ENCODE measurements at places on chromosomes 4 and X. TPM values are rescaled to one million over a fixed set of nuclear protein-coding genes. Genes with fewer than 3 reads are reported as not detected.

DNA sequence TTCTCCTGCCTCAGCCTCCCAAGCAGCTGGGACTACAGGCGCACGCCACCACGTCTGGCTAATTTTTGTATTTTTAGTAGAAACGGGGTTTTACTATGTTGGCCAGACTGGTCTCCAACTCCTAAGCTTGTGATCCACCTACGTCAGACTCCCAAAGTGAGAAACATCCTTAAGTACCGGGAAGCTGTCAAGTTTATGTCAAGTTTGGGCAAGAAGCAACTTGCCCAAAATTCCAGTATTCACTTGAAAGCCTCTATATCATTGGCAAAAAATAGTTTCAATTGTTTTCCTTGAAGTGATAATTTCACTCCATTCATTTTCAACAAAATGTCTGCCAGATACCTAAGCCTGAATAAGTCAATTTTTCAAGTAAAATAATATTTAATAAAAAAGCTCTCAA, 370.0 kb downstream of the FBXO8 start:
- no peak for DNase-seq

DNA sequence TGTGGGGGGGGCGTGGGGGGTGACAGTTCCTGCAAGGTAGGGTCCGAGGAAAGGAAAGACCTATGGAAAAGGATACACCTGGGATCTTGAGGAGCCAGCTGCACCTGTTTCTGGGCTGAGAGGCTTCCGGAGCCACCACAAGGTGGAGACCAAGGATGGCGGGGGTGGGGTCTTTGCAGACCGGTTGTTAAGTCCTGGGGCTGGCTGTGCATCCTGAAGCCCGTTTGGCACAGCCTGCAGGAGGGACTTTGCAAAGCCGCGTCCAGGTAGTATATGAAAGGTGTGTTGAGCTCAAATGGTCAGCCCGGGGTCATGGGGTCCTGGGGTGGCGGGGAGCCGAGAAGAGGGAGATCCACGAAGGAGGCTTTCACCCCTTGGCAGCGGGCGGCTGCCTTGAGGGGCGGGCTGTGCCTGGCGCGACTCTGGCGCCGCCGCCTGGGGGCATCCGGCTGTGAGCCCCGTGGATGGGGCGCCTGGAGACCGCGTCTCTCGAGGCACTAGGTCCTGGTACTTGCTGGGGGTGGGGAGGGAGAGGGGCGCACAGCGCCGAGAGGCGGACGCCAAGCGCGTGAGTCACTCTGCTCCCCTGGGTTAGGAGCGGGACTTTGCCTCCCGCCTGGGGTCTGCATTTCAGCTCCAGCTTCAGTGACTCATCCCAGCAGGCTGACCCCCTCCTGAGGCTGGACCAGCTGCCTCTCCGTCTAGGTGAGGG, 58.2 kb upstream of the DYNLT3 start:
- no peak for DNase-seq

DNA sequence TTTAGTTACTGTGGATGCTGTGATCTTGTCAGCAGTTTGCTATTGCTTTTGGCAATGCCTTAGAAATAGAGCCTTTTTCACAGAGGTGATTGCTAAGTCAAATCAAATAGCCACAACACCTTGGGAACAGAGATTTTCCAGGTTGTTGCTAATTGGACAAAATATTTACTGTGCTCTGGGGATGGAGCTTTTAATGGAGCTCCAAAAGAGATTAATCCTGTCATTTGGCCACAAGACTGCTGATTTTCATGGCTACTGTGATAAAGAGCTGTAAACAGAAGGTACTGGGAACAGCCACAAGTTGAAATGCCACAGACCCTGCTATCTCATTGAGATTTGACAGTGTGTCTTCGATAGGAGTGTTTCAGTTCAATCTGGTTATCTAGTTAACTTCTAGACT, 1715.2 kb upstream of the ADGRL3 start:
- DNase-seq = no peak

DNA sequence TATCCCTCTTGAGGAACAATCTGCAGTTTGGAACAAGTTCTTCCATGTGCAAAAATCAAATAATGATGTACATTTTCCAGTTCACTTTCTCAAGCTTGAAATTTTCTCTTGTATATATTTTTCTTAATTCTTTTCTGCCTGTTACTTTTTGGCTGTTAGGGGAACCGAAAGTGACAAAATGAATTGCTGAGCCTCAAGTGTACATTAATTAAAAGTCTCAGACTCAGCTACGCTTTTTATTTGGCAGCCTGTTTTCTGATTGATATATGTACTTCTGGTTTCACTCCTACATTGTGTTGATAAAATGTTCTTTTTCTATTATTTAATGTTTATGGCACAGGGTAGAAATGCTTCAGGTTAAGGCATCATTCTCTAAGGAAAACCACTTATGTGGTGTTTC, 999.5 kb downstream of the PDHA2 start:
- no peak for DNase-seq

- no peak for DNase-seq
These were observed 11.0 kb upstream of the SH3TC1 start for GRCh38 chr4:8188085-8188484.

DNA sequence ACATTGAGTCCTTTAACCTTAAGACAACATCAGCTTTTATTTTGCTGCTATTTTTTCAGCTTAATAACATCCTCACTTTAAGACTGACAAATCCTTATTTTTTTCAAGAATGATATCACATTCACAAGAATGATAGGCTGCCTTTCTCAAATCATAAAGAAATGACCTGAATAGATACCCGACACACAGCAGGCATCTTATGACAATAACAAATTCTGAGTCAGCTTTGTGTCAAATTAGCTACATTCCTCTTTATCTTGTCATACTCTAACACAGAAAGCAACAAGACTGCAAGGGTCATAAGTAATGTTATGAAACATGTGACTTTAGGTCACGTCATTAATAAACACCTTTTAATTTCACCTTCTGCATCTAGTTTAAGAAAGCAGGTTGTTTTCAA, 2387.6 kb downstream of the PCDH7 start:
- DNase-seq = no peak

DNA sequence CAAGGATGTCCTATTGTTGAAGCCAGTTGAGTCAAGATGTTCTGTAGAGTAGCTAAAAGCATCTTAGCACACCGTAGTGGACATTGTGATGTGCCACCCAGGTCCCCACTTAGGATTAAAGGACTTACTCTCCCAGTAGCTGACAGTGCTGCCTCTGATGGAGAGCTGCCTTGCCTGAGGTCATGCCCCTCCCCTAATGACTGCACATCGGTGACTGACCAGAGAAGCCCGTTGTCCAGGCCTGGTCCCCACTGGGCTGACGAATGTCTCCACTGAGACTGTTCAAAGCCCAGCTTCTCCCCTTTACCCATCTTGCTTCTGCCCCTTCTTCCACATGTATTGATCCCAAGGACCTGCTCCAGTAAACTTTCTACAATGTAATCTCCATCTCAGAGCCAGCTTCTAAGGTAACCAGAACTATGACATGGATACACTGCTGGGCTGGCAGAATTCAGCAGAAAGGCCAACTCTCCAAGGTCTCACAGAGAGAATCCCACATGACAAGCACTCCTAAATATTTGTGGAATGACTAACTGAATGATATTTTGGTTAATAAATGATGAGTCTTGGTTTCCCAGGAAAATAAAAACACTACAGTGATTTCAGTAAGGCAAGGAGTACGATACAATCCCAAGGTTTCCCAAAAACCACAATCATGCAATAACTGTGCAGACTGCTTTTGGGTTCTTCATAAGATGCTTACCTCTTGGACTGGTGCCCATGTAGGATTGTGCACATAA, 82.4 kb upstream of the TMEM150C start:
- DNase-seq = no peak

GRCh38 chr4:7295911-7296660, 103.7 kb downstream of the SORCS2 start:
- DNase-seq = peak; percentile 77

DNA sequence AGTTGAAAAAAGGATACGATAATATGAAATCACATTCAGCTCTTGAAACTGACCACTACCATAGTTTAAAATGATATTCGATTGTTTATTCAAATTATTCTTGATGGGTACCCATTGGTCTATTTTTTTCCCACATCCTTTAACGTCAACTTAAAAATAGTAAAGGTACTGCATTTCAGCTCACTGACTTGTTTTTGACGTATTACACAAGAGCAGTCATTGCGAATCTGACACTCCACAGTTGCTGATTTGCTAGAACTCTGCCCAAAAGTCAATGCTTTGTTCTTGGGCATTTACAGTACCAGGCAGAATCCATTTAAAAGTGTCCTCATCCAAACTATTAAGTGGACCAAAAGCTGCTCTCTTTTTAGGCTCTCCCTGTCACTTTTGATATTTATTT, 1.2 kb upstream of the PDS5A start:
- DNase-seq = no peak

DNA sequence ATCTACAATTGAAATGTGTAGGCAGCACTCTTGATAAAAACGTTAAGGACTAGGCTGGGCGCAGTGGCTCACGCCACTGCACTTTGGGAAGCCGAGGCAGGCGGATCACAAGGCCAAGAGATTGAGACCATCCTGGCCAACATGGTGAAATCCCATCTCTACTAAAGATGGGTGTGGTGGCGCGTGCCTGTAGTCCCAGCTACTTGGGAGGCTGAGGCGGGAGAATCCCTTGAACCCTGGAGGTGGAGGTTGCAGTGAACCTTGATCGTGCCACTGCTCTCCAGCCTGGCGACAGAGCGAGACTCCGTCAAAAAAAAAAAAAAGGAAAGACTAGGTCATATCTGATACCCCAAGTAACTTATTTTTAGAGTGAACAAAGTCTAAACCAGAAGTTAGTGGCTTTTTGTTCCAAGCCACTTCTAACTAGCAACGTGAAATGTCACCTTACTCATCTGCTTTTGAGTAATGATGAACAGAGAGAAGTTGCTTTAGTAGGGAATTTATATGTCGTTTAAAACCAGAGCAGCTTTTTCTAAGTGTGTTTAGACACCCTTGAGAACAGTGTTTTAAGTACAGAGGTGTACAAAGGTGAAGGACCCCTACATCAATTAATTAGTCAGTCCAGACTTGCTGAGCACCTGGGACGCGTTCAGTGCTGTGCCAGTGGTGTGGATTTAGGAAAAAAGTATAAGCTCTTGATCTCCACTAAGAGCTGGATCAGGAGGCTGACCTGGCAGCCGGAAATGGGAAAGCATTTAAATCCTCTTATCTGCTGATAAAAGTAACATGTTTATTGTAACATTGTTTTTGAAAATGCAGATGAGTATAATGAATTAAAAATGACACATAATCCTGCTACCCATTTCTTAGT, 23.5 kb downstream of the SPRY1 start:
- no peak for DNase-seq

DNA sequence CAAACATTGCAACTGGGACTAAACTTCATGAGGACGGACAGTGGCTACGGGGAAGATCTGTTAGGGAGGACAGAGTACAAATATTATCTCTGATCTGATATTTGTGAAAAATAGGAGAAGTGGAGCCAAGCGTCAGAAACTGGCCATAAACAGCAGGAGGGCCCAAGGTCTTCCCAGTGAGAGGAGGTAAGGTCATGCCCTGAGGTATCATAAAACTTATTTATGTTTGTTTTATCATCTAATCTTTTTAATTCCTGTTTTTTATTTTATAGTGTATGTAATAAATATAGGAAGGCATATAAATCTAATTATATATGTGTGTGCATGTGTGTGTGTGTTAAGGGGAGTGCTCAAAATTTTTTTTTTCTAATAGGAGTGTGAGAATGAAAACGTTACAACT, 51.8 kb downstream of the RAI2 start:
- no peak for DNase-seq

- DNase-seq = no peak
These were observed 85.9 kb upstream of the ACSL4 start for GRCh38 chrX:109818976-109819375.

DNA sequence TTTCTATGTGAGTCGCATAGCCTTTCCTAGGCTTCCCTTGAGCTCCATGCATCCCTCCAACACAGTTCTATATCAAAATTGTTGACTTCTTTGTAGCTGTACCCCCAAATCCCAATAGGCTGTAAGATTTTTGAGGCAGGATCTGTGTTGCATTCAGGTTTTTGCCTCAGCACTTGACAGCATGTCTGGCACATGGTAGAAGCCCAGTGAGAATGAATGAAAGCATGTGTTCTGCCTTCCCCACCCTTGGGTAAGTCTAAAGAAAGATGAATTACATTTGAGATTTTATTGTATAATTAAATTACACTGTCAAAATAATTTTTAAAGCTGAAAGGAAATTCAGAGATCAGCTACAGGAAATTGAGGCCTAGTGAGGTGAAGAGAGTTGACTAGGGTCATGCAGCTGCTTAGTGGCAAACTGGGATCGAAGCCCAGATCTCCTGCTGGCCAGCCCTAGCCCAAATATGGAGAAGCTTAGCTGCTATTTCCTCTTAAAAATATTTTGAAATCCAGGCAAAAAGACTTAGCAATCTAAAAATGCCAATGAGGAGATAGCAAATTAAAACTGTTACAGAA, 122.5 kb downstream of the SPATA18 start:
- DNase-seq = peak; percentile 79

DNA sequence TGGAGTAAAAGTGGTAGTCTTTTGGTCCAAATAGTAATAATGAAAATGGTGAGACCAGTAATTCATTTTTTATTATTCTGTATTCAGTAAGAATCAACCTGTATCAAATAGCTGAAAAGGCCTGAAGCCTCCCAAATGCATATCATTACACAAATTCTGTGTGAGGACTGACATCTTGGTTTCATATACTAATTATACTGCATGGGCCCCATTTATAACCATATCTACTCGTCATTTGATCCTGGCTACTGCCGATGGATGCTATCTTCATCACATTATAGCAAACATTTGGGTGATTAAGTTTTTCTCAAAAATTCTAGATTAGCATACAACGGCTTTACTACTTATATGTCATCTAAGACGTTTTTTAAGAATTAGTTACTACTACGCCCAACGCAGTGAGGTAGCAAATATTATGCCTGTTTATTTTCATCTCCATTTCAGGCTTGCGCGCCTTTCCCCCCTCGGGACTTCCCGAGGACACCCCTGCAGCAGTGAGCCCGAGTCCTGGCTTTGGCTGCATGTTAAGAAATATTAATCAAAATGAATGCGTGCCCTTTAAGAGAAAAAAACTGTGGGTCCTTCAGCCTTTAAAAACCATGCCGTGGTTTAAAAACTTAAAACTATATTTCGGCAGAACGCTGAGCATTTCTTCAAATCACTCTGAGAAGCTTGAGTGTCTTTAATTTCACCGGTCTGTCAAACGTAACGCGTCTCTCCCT, 814 bp upstream of the MMAA start:
- no peak for DNase-seq

DNA sequence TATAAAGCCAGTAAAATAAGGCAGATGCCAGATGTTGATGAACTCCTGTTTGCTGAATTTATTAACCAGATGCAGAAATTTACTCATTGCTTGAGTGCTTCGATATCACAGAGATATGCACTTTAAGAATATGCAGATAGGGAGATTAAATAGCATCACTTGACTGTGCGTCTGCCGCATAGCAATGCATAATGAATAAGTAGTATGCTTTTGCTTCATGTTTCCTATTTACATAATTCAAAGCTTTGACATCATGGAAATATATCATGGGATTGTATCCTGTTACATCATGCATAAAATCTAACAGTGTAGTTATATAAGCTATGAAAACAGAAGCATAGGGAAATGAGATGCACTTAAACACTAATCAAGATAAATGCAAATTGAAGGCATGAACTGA, 45.9 kb downstream of the VEGFC start:
- DNase-seq = no peak

- DNase-seq = no peak
These were observed 99.2 kb upstream of the DDIT4L start for GRCh38 chr4:100289530-100289888.

ZFP92 gene
- total RNA-seq = 0.85 TPM

NHSL2 gene
- total RNA-seq = 38.0 TPM

CAPN6 gene
- 7.1 TPM for total RNA-seq

TCEAL9 gene
- total RNA-seq = 49.5 TPM

SORCS2 gene
- total RNA-seq = 52.5 TPM

CXXC4 gene
- total RNA-seq = 3.1 TPM

GPRASP3 gene
- 7.4 TPM for total RNA-seq

USP38 gene
- 16.2 TPM for total RNA-seq

IRS4 gene
- 1.2 TPM for total RNA-seq
